Activated CD4-positive, alpha-beta T cell treated with anti-CD3 and anti-CD28 coated beads, Interleukin-2, amount 10 ng/mL, durations not matched to agents 24 days and 14 days (primary cell): ENCODE measurements at places on chromosomes 4 and X. TPM values are rescaled to one million over a fixed set of nuclear protein-coding genes. Genes with fewer than 3 reads are reported as not detected.

DNA sequence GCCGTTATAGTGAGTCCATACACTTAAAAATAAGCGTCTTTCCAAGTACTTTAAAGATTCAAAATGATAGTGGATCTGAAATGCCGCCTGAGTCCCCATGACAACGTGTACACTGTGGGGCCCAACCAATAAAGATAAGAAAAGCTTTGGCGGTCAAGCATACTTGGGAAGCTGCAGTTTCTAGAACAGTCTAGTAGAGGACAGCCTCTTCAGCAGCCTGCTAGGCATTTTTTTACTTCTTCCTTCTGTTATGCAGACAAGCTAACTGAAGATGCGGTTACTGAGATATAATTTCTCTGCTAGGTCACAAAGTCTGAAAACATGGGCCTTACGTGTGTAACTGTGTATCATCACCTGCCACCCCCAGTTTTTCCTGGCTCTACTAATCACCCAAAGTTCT is 402 bp upstream of the UPRT start:
- DNase-seq: no peak

- DNase-seq: no peak
Observed at GRCh38 chr4:74471264-74471663, 26.3 kb downstream of the AREG start.

DNA sequence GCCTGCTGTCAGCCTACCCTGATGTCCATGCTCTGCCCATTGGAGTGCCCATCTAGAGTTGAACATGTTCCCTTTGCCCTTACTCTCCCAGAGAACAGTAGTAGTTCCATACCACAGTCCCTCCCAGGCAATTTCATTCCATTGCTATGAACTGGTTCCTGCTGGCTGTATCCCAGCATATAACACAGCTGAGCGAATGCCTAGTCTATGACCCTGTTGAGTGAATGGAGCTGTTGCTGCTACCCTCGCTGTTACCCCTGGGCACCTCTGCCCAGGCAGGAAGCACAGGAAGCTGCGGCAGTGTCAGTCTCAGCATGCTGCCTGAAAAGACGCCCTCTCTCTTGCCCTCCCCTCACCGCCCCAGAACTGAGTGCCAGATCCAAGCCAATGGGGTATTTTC is 73.3 kb downstream of the SOX3 start:
- no peak for DNase-seq

DNA sequence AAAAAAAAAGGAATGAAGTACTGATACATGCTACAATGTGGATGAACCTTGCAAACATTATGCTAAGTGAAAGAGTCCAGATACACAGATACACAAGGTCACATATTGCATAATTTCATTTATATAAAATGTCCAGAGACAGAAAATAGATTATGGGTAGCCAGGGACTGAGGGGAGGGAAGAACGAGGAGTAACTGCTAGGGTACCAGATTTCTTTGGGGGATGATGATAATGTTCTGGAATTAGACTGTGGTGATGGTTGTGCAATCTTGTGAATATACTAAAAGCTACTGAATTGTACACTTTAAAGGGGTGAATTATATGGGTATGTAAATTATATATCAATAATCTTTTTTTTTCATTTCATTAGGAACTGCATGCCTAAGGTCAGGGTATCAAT is 20.8 kb upstream of the AP1AR start:
- no peak for DNase-seq

DNA sequence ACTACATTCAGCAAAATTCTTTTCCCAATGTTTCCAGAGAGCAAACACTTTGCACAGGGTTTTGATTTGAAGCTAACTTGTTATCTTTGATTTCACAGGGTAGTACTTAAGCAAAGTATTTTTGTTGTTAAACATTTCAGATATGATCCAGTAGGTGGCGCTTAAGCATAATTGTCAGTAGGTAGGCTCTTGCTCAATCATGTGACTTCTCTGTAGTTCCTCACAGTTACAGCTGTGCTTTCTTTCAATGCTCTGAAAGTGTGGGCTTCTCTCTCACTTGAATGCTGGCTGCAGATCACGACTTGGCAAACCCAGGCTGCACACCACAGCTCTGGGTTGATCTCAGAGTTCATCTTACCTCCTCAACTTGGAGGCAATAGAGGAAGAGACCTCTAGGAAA is 1016.5 kb downstream of the SH3BGRL start:
- DNase-seq: no peak

DNA sequence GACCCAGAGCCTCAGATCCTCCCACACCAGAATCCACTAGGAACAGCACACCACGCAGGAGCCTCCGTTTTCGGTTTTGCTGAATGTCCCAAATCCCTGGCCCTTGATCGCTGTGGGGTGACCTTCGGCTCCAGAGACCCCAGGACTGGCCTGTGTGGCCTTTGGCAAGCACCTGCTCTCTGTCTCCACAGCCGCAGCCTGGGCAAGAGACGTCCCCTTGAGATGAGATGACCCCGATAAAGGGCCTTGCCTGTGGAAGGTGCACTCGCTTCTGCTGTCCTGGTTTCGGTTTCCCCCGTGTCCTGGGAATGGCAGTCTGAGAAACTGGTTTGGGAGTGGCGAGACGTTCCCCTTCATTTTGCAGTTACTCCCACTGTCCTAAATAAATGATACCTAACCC is 9.6 kb downstream of the PSAPL1 start:
- DNase-seq: no peak

DNA sequence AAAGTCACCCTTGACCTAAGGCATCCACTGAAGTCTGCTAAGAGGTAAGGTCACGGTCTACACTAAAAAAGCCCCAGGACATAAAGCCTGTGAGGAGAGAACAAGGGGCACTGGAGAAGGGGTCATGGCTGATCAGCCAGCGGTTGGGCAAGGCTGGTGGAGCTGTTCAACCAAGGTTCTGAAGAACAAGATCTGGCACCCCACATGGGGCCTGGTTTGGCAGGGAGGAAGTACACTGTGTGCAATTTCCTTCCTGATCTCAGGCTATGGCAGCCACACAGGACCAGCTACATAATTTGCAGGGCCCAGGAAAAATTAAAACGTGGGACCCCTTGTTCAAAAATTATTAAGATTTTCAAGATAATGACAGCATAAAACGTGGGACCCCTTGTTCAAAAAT is 14.1 kb upstream of the BRS3 start:
- DNase-seq: no peak

GRCh38 chrX:26606971-26607370 is 391.0 kb downstream of the MAGEB5 start:
- DNase-seq: no peak

The S100G gene
- not detected in 2 replicates for total RNA-seq

The BEND2 gene
- total RNA-seq: not detected in 2 replicates

The FHL1 gene
- 14.0 and 15.2 TPM in 2 replicates for total RNA-seq
